ENCODE measurements at places on chromosomes 11 and 22. TPM values are rescaled to one million over a fixed set of nuclear protein-coding genes. Genes with fewer than 3 reads are reported as not detected.

- DNase-seq: no peak
Measured at GRCh38 chr11:64009710-64010109, 23.5 kb downstream of the OTUB1 start.

DNA sequence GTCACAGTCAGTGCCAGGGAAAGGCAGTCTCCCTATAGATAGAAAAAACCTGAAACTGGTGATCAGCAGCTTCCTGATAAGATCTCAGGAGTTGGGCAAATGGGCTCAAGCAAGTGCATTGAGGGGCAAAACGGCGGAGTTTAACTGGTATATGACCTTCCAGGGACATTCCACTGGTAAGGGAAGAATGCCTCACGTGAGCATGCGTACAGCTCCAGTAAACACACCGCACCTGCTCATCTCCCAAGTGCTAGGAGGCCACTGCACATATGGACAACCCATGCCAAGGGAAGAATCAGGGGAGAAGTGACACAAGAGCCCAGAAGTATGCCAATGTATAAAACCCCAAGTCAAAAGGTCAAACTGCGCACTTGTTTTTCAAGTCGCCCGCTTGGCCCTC is 11.6 kb downstream of the HEPHL1 start:
- no peak for DNase-seq

DNA sequence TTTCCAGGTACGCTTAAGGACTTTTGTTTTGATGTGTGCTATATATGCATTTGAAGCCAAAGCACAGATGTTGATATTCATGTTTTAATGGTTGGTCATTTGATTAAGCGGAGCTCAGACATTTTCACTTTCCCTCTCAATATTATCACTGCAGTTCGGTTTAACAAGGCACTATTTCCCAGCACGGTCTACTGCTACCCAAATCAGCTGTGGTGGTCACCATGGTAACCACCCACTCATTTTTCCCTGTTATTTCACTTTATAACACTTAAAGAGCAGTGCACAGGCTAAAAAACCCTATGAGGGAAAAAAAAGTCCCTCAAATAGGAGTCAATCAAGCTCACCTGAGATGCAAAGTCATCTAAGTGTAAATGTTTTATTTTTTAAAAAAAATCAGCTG is 439.6 kb upstream of the CCDC90B start:
- no peak for DNase-seq

DNA sequence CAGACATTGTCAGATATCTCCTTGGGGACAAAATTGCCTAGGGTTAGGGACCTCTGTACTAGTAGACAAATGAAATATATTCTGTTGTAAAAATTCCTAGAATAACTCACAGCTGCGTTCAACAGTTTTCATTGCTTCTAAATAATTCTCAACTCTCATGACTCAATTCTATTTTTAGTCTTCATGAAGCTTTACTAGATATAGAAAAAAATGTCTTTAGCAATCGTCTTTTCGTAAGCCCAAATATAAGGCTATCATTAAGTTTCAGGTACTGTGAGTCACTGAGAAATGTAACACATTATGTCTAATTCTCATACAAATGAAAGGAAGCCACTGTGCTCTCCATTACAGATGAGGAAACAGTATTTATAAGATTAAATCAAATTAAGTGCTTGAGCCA is 6.4 kb downstream of the MMP12 start:
- no peak for DNase-seq

- no peak for DNase-seq
Measured at GRCh38 chr22:45210577-45210976, 30.1 kb downstream of the KIAA0930 start.

GRCh38 chr11:70192666-70193410 is 10.3 kb upstream of the FADD start:
- DNase-seq: no peak

GRCh38 chr11:109911488-109911887 is 181.7 kb upstream of the ZC3H12C start:
- DNase-seq: no peak

DNA sequence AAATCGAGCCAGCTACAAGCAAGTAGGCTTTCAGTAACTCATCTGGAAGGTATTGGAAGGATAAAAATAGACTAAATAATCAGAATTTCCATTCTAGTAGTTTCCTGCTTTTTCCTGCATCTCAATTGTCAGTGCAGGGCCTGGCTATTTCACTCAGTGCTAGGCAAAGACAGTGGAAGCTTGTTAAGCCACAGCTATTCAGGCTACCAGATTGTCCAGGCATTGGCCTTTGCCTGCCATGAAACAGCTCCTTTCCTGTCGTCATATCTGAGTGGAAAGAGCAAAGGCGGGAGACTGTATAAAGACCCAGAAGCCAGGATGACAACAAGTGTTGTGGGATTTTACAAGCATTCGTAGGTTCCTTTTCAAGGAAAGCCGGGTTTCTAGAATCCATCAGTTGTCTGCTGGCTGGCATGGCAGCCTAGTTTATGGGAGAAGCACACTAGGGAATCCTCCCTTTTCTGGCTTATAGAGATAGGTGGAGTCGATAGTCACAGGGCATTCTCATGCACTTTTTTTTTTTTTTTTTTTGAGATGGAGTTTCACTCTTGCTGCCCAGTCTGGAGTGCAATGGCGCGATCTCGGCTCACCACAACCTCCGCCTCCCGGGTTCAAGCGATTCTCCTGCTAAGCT is 2.0 kb upstream of the TNRC6B start:
- no peak for DNase-seq

DNA sequence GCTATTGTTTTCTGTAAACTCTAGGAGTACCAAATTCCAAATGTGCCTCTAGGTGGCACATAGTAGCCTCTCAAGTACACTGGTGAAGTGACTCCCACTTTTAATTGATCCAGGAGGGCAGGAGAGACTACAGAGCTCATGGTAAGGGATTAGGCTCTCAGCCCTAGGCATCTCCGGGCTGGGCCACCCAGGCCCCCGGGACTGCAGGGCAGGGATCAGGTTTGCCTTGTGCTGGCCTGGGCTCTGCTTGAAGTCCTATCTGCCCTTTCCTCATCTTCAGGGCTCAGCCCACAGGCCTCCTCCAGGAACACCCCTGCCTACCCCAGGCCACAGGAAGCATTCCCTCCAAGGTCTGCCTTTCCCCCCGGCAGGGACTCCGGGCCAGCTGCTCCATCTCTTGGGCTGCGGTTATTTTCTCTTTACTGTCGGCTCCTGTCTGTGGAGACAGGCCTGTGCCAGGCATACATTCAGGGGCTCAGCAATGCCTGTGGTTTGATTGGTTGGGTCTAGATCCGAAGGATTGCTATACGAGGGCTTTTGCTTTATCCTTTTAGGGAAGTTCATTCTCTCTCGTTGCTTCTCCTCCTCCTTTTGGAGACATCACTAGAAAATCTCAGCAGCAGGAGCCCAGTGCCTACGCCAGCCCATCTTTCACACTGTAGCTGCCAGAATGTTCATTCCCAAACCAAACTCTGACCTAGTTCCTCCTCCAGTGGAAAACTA is 32.8 kb downstream of the PARVA start:
- no peak for DNase-seq

- DNase-seq: no peak
Measured at GRCh38 chr11:30740091-30740490, 153.9 kb upstream of the MPPED2 start.

DNA sequence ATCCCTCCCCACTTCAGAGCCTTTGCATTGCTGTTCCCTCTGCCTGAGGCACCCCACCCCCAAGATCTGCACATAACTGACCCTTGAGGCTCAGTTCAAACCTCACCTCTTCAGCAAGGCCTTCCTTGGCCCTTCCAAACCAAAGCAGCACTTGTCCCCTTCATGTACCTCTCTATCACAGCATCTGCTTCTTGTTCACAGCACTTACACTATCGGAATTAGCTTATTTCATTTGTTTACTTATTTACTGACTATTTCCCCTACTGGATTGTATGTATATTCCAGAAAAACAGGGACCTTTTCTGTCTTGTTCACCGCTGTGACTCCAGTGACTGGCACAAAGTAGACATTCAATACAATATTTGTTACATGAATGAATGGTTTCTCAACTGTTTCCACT is 38.0 kb downstream of the HORMAD2 start:
- DNase-seq: no peak

- DNase-seq: no peak
Measured at GRCh38 chr11:104529213-104529612, 365.3 kb upstream of the PDGFD start.

The RAB38 gene
- polyA plus RNA-seq: 27.1 TPM

DNA sequence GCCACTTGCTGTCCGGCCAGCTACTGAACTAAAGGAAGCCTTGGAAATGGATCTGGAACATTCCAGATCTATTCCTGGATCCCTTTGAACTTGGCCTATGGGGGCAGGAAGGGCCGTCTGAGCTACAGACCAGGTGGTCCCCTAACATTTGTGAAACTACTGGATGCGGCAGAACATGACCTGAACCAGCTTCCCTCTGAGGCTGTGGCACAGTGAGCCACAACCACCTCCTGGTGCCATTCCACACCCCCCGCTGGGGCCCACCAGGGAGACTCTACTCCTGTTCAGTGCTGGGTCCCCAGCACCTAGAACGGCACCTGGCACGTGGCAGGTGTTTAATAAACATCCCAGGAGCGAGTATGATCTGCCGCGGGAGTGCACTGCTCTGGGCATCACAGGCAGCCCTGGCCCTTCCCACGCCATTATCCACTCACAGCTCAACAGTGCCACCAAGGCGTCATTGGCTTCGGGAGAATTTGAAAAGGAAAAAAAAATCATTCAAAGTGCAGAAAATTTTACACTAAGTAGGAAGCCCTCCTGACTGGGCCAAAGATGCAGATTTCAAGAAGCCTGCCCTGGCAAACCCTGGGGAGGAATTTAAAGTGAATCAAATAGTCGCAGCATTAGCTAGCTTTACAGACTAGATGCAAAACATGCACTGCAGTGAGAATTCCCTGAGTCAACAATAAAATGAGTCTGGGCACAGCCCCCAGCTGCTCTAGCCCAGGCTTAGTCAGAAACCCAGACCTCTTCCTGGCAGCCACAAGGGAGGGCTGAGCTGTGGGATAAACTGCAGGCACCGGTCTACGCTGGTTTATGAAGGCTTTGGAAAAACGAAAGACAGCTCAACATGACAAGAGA is 14.3 kb upstream of the EFCAB6 start:
- no peak for DNase-seq

- DNase-seq: no peak
Measured at GRCh38 chr11:5665746-5666401, 19.0 kb downstream of the TRIM5 start.

The PNPLA5 gene
- not detected for polyA plus RNA-seq

GRCh38 chr11:126153972-126154371 is 57.5 kb downstream of the RPUSD4 start:
- DNase-seq: peak; percentile 84

Measured in left renal pelvis (tissue), 4 donors.